Activated effector memory CD4-positive, alpha-beta T cell treated with Interleukin-2 at 50 U/mL for 16 hours (primary cell): ENCODE measurements at places on chromosomes 1 and 21.

- DNase-seq: no peak
These were observed 317.5 kb downstream of the ASTN1 start for GRCh38 chr1:176847052-176847451.

GRCh38 chr21:34998176-34998575 is 50.9 kb downstream of the RUNX1 start:
- no peak for DNase-seq

- no peak for DNase-seq
These were observed 134.7 kb upstream of the VANGL1 start for GRCh38 chr1:115506924-115507589.

GRCh38 chr1:236736761-236737160 is 50.5 kb downstream of the ACTN2 start:
- no peak for DNase-seq
